Omental fat pad (tissue), 4 donors: ENCODE measurements at places on chromosomes 1 and 21. TPM values are rescaled to one million over a fixed set of nuclear protein-coding genes. Genes with fewer than 3 reads are reported as not detected.

CAPN8 gene
- total RNA-seq = not detected

ADGRB2 gene
- 4.4 TPM for total RNA-seq

DNA sequence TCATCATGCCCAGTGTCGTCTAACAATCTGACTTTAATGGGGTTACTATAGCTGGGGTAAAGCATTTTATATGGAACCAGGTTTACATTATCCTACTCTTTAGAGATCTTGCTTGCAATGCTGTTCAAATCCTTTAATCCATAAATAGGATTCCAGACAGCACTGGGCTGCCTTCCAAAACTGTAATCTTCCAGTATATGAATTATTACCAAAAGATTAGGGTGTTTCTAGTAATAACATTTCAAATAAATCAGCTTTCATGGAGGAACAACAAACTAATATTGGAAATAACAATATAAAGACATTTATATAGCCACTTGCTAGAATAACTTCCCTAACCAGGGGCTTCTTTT, 88.6 kb upstream of the PLXNA2 start:
- no peak for DNase-seq

- no peak for DNase-seq
Observed at GRCh38 chr1:227445746-227446145, 117.6 kb upstream of the ZNF678 start.

DNA sequence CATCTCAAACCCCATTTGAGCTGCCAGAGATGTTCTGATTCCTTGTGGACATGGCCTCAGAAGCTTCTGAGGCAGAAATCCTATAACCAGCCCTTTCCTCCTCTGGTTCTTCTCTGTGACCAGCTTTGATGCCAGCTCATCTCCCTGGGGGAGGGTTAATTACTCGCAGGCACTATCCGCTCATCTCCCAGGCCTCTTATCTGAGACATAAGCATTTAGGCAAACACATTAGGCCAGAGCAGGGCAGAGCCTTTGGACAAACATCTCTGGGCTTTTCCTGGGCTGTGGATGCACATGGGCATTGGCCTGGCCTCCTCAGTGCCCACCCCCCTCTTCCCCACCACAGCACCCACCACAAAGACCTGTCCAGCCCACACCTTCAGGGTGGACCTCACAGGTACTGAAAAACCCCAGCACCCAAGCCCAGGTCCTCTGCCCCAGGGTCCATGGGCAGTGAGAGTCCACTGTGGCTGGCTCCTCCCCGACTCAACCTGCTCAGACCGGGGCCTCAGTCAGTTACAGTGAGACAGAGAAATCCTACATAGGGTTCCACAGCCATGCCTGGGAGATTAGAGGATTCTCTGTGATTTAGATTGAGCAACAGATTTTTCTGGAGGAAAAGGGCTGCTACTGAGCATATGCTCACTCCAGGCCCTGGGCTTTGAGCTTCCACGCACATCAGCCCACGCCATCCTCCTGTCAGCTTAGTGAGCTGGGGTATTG, 26.9 kb downstream of the IGSF21 start:
- no peak for DNase-seq

- DNase-seq = no peak
Observed at GRCh38 chr1:228862542-228863505, 127.5 kb downstream of the RHOU start.

GRCh38 chr1:44037154-44037553, 5.9 kb upstream of the SLC6A9 start:
- DNase-seq = no peak
